A549 treated with Mapracorat at 1 μM for 4 hours (cell line): ENCODE measurements at places on chromosomes 5 and 9. TPM values are rescaled to one million over a fixed set of nuclear protein-coding genes. Genes with fewer than 3 reads are reported as not detected.

Gene SARDH
- 0.07 to 0.19 TPM (median 0.08 TPM) in 4 of 5 replicates, not detected in the other for total RNA-seq

Gene FOXD4L6
- total RNA-seq = not detected in 5 replicates

Gene TMEM252
- total RNA-seq = not detected in 5 replicates

Gene TAF11L9
- total RNA-seq = not detected in 5 replicates

Gene STK32A
- total RNA-seq = 0.10 to 0.55 TPM (median 0.28 TPM) in 5 replicates

Gene SOHLH1
- not detected in 5 replicates for total RNA-seq

Gene PIGO
- total RNA-seq = 38.2 to 53.0 TPM (median 50.8 TPM) in 5 replicates

Gene NR2F1
- 4.0 to 5.9 TPM (median 4.7 TPM) in 5 replicates for total RNA-seq

Gene SHC3
- total RNA-seq = 0.19 to 0.64 TPM (median 0.44 TPM) in 5 replicates

Gene ZBED3
- total RNA-seq = 3.4 to 4.8 TPM (median 3.9 TPM) in 5 replicates

Gene SPINK13
- total RNA-seq = 0.27 to 0.30 TPM (median 0.27 TPM) in 3 of 5 replicates, not detected in the others

Gene WHRN
- 5.0 to 8.2 TPM (median 6.9 TPM) in 5 replicates for total RNA-seq

Gene ADAMTSL2
- total RNA-seq = not detected in 5 replicates

Gene ERAP2
- 0.82 to 2.4 TPM (median 1.4 TPM) in 5 replicates for total RNA-seq
